GM23338 (cell line): ENCODE measurements at places on chromosomes 4 and X. TPM values are rescaled to one million over a fixed set of nuclear protein-coding genes. Genes with fewer than 3 reads are reported as not detected.

DNA sequence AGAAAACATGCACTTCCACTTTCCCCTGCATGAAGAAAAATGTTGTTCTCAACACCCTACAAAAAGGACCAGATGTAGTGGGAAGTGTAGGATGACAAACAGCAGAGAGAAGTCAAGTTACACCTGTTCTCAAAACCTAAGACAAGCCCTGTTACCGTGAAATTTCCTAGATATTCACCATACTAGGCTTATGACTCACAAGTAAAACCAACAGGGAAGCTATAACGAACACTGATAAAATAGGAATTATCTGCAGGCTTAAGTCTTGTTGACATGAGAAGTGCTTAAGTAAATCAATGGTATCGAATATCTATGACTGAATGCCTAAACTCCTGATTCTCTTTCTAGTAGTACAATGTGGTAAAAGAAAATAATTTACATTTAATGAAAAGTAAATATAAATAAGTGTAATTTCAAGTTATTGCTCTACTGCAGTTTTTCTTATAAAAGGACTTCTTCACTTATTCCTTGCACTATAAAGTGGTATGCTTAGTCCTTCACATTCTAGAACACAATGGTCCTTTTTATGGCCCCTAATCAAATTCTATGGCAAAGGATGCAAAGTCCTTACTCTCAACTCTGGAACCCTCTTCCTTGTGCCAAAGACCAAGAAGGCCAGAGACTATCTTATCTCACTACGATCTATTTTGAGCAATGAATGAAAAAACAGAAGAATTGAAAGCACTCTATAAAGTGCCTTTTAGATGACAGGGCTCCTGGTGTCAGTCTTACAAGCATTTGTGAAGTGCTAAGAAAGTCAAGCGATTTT, 19.6 kb downstream of the AP1S2 start:
- H3K27ac ChIP-seq = peak overlapping the region; percentile 74; the same call in 1 of the 2 replicates
- H3K4me3 ChIP-seq = no peak overlapping the region
- H3K27me3 ChIP-seq = no peaks in the 10 kb centered on the region
- DNase-seq = no peak
- H3K4me1 ChIP-seq = peaks cover 14% of the 10 kb centered on the region; the same call in 1 of the 2 replicates
- peaks cover 12% of the 10 kb centered on the region; the same call in 1 of the 2 replicates for H3K36me3 ChIP-seq

DNA sequence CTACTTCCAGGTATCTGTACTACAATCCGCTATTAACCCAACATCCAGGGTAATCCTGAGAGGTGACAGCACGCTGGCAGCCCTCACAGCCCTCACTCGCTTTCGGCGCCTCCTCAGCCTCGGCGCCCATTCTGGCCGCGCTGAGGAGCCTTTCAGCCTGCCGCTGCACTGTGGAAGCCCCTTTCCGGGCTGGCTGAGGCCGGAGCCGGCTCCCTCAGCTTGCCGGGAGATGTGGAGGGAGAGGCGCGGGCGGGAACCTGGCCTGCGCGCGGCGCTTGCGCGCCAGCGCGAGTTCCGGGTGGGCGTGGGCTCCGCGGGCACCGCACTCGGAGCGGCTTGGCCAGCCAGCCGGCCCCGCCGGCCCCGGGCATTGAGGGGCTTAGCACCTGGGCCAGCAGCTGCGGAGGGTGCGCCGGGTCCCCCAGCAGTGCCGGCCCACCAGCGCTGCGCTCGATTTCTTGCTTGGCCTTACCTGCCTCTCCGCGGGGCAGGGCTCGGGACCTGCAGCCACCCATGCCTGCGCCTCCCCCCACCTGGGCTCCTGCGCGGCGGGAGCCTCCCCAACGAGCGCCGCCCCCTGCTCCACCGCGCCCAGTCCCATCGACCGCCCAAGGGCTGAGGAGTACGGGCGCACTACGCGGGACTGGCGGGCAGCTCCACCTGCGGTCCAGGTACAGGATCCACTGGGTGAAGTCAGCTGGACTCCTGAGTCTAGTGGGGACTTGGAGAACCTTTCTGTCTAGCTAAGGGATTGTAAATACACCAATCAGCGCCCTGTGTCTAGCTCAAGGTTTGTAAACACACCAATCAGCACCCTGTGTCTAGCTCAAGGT, 87.3 kb downstream of the PRSS12 start:
- H3K4me1 ChIP-seq = no peaks in the 10 kb centered on the region
- H3K36me3 ChIP-seq = no peaks in the 10 kb centered on the region
- H3K27me3 ChIP-seq = peaks cover 5% of the 10 kb centered on the region; the same call in 1 of the 2 replicates
- peak; percentile 60 for DNase-seq
- H3K27ac ChIP-seq = no peak overlapping the region

DNA sequence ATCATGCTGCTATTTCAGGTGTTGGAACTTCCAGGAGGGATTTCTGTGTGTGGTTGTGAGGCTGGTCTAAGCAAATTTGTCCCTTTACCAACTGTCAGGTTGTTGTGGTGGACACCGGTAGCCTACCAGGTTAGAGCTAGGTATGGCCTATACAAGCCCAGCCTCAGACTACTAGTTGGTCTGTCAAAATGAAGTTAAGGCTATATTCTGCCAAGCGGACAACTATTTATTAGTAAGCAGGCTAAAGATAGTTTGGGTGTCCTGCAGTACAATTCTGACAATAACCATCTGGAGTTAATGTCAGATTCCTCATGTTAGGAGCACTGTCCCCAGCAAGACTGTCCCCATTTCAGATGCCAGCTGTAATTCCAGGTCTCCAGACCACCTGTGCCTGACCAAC, 13.9 kb upstream of the ENPP6 start:
- H3K4me3 ChIP-seq = no peak overlapping the region
- H3K36me3 ChIP-seq = no peaks in the 10 kb centered on the region; the same call in 1 of the 2 replicates
- no peak overlapping the region for H3K27ac ChIP-seq
- H3K4me1 ChIP-seq = no peaks in the 10 kb centered on the region
- DNase-seq = no peak

- H3K27me3 ChIP-seq = no peaks in the 10 kb centered on the region
- H3K27ac ChIP-seq = no peak overlapping the region
- no peak overlapping the region for H3K4me3 ChIP-seq
- DNase-seq = no peak
- H3K4me1 ChIP-seq = no peaks in the 10 kb centered on the region
Observed at GRCh38 chrX:118088084-118088483, 28.5 kb downstream of the KLHL13 start.

DNA sequence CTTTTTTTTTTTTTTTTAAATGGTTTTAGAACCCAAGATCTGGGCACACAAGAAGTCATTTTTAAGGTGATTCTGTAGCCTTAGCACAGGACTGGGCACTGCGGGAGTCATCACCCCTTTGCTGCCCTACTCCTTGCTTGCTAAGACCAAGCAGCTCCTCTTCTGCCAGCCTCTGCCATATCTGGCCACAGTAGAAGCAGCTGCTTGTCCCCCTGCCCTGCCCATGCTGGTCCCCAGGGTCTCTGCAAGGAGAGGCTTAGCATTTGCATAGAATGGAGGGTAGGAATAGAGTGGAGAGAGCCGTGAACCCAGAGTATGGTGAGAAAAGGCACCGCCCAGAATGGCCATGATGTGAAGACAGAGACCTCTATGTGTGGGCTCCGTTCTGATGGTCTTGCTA, 109.3 kb downstream of the ADRA2C start:
- peaks cover 58% of the 10 kb centered on the region for H3K27me3 ChIP-seq
- no peak for DNase-seq
- H3K4me3 ChIP-seq = no peak overlapping the region
- peaks cover 8% of the 10 kb centered on the region for H3K4me1 ChIP-seq

GRCh38 chrX:77505227-77505626, 58.0 kb downstream of the FGF16 start:
- no peaks in the 10 kb centered on the region for H3K36me3 ChIP-seq
- H3K27ac ChIP-seq = no peak overlapping the region
- peaks cover 23% of the 10 kb centered on the region for H3K4me1 ChIP-seq
- H3K27me3 ChIP-seq = no peaks in the 10 kb centered on the region

GRCh38 chr4:25234390-25235370, 847 bp downstream of the PI4K2B start:
- H3K27me3 ChIP-seq = peaks cover 22% of the 10 kb centered on the region
- H3K4me3 ChIP-seq = peak overlapping the region; percentile 81
- peaks cover 4% of the 10 kb centered on the region; the same call in 1 of the 2 replicates for H3K36me3 ChIP-seq
- no peak overlapping the region for H3K27ac ChIP-seq

RNF4 gene
- polyA plus RNA-seq = 42.5 and 47.7 TPM in 2 replicates

SHOX gene
- 0.14 TPM in 1 of 2 replicates, not detected in the other for polyA plus RNA-seq

S100P gene
- 0.32 TPM in 1 of 2 replicates, not detected in the other for polyA plus RNA-seq

ARHGAP6 gene
- polyA plus RNA-seq = 0.26 and 0.50 TPM in 2 replicates
